ENCODE measurements at places on chromosomes 13 and 19.
A peak's percentile ranks its signal among the peaks of the same experiment; 100 is the strongest.

DNA sequence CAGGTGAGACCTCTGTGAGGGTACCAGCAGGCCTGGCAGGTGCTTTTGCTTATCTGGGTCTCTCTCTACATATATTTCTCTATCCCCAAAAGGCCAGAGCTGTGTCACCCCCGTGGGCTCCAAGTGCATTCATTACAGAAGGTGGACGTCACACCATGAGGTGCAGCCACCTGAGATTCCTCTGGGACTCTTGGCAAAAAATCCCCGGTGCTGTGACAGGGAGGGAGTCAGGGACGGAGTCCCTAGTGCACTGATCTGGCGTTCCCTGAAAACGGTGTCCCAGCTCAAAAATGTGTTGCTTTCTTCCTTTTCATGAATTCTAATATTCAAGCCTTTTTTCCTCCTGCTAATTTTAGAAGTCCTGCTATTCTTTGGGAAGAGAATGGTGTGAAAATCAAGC, 13.5 kb downstream of the TSHZ3 start:
- DNase-seq, result no peak

GRCh38 chr19:40279120-40279551, 6.0 kb downstream of the AKT2 start:
- DNase-seq, result no peak

DNA sequence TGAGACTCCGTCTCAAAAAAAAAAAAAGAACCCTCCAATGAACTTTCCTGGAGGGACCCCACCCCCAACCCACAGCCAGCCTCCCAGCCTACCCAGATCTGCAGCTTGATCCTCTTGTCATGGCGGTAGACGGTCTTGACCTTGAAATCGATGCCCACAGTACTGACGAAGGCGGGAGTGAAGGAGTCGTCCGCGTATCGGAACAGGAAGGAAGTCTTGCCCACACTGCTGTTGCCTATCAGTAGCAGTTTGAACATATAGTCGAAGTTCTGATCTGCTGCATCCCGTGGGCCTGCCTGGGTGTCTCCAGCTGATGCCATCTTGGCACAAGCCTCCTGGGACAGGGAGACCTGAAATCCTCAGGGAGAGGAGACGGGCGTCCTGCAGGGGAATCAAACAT, 2.4 kb downstream of the RAB3D start:
- no peak for DNase-seq

- no peak for DNase-seq
These were observed 33.1 kb upstream of the CYP2S1 start for GRCh38 chr19:41159881-41160280.

DNA sequence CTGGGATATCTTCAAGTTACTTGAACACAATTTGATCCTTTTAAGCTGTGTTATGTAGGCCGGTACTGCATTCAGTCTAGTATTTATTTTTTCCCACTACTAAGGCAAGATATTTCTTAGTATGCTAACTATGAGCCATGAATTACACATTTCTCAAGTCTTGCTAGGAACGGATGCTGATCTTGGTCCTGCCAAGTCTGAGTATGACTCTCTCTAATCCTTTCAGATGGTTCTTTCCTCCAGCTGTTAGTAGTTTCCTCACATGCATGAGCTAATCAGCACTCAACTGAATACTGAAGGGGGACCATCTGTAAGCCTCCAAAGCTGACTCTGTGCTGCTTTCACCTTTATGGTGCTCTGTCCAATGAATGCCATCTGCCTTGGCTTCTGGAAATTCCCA, 460.3 kb downstream of the KCTD12 start:
- DNase-seq, result peak; percentile 65

GRCh38 chr13:50587115-50587514, 256.4 kb downstream of the DLEU7 start:
- DNase-seq, result no peak

GRCh38 chr19:4081441-4082129, 14.9 kb upstream of the ZBTB7A start:
- no peak for DNase-seq

DNA sequence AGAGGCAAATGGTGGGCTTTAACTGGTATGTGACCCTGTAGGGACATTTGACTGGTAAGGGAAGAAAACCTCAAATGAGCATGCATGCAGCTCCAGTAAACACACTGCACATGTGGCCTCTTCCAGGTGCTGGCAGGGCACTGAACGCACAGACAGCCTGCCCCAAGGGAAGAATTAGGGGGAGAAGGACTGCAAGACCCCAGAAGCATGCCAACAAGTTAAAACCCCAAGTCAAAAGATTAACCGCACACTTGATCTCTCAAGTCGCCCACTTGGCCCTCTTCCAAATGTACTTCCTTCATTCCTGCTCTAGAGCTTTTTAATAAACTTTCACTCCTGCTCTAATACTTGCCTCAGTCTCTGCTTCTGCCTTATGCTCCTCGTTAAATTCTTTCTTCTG, 46.9 kb upstream of the SLITRK1 start:
- DNase-seq, result no peak

DNA sequence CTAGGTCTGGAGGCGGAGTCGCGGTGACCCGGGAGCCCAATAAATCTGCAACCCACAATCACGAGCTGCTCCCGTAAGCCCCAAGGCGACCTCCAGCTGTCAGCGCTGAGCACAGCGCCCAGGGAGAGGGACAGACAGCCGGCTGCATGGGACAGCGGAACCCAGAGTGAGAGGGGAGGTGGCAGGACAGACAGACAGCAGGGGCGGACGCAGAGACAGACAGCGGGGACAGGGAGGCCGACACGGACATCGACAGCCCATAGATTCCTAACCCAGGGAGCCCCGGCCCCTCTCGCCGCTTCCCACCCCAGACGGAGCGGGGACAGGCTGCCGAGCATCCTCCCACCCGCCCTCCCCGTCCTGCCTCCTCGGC, at the start of gene SLC5A5:
TSS of gene SLC5A5 (plus strand) at position 68 of the 373 bp plus-strand sequence. CDS start 375 bp downstream, outside the sequence.
- DNase-seq, result no peak

GRCh38 chr13:41199526-41199925, 5.2 kb upstream of the KBTBD7 start:
- no peak for DNase-seq

DNA sequence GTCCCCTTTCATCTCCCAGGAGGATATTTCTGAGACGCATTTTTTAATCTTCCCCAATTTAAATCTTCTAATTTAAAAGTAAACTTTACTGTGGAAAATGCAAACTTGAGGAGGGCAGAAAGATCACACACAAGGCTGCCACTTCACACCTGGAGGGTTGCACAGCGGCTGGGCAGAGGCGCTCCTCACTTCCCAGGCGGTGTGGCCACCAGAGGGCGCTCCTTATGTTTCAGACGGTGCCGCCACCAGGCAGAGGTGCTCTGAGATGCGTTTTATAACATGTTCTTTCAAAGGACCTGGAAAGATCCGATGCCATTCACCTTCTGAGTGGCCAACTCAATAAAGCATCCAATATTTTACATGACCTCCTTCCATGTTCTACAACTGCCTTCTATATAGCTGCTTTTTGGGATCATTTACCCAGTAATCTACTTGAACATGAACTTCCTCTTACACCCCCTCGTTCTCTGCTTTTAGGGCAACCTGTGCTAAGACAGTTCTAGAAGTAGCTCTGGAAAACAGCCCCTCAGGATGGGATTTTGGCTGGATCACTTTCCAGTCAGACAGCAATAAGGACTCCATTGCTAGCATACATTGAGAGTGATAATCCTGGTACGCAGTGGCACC, 14.8 kb upstream of the MTUS2 start:
- DNase-seq, result no peak

DNA sequence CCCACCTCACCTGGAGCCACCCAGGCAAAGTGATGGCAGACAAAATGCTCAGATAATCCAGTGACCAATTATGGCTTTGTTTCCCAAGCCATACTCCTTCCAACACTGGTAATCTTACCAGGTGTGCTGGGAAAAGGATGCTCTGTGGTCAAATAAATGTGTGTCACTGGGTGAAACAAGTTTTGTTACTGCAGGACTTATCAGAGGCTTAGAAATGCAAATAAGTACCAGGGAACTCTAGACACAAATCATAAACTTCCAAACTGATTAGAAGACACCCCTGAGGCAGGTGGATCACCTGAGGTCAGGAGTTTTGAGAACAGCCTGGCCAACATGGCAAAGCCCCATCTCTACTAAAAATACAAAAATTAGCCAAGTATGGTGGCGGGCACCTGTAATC, 26.4 kb downstream of the PIN1 start:
- DNase-seq, result no peak

DNA sequence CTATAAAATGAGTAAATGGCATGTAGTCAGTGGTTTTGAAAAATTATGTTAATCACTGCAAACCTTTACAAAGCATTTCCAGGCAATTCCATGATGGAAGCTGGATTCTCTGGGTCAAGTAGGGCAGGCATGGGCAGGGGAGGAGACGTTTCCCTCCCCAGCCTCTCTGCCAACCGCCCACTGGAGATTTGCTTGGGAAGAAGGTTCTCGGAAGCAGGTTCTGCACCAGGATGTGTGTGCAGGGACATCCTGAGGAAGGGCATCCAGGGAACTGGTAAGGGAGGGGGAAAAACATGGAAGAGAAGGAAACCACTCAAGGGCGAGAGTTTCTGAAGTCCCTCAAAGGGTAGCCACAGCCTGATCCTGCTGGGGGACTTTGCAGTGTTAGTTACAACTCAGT, 469.1 kb downstream of the TSHZ3 start:
- no peak for DNase-seq

- no peak for DNase-seq
These were observed 15.8 kb downstream of the DGKH start for GRCh38 chr13:42064259-42064658.

DNA sequence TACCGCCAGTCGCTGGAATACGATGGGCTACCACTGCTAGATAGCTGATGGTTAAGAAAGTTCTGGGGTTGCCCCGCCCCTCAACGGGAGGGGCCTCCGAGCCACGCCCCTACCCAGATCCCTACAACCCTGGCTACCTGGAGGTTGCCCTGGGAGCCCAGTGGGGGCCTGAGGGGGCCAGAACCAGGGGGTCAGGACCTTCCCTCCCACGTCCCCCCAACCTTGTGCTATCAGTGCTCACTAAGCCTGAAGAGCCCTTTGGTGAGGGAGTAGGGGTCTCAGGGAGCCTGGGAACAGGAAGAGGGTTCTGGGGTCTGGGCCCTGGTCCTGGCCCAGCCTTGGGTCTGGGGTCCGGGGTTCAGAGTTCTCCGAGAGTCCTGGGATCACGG, 8.9 kb downstream of the OCEL1 start:
- DNase-seq, result no peak

- no peak for DNase-seq
These were observed 251.3 kb downstream of the SHISA2 start for GRCh38 chr13:25800523-25800922.

DNA sequence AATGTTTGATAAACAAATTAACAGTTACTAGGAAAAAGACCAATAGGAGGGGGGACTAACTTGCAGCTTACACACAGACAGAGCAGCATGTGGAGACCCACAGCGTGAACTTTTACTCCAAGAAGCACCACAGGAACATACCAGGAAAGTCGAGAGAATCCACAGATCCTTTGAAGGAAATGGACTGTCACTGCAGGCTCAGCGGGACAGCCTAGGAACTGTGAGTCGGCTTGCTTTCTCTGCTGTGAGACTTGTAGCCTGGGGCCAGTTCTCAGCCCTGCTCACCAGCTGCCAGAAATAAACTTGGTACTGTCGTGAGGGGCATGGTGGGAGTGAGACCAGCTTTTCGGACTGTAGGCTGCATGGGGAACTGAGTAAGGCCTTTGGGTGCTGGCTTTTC, 1211.5 kb downstream of the PCDH17 start:
- DNase-seq, result no peak

DNA sequence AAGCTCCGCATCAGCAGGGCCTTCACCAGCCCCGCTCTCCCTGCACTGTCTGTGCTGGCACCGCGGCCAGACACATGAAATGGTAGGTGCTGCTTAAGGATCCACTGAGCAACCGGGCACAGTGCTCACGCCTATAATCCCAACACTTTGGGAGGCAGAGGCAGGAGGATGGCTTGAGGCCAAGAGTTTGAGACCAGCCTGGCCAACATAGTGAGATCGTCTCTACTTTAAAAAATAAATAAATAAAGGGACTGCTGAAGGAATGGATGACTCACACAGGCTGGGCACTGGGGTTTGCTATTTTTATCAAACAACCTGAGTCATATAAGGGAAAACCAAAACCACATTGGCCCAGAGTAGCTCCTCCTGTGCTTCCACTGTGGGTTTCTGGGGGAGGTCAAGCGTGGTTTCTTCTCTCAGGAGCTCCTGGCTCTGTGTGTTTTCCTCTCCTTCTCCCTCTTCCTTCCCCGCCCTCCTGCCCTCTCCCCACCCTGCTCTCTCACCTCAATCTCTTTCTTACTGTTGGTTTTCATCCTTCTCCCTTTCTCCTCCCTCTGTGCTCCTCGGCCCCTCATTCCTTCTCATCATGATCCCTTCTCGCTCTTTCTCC, 21.3 kb downstream of the VRK3 start:
- peak; percentile 88 for DNase-seq

GRCh38 chr13:100124265-100124664, 35.4 kb downstream of the PCCA start:
- no peak for DNase-seq

GRCh38 chr19:42872608-42873007, 6.9 kb downstream of the PSG1 start:
- DNase-seq, result no peak

DNA sequence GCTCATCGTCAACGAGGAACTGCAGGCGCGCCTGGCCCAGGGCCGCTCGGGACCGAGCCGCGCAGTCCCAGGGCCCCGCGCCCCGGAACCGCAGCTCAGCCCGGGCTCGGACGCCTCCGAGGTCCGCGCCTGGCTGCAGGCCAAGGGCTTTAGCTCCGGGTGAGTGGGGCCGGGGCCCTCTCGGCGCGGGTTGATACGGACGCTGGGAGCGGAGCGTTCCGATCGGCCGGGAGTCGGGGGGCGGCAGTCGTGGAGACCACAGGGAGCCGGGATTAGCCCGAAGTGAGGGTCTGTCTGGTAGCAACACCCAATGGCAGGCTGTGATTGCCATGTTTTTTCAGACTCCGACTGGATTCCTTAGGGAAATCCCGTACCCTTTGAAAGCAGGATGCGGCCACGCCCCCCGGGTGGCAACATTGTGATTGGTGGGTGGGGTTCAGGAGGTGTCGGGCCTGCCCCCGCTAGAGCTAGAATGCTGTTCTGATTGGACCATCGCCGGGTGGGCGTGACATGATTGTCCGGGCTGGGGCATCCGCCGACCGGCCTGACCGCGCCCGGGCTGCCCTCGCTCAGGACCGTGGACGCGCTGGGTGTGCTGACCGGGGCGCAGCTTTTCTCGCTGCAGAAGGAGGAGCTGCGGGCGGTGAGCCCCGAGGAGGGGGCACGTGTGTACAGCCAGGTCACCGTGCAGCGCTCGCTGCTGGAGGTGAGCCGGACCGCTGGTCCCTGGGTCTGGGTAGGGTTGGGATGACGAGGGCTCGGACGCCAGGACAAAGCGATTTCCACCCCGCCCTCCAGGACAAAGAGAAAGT, 11.3 kb downstream of the EPS8L1 start:
- DNase-seq, result peak; percentile 67

DNA sequence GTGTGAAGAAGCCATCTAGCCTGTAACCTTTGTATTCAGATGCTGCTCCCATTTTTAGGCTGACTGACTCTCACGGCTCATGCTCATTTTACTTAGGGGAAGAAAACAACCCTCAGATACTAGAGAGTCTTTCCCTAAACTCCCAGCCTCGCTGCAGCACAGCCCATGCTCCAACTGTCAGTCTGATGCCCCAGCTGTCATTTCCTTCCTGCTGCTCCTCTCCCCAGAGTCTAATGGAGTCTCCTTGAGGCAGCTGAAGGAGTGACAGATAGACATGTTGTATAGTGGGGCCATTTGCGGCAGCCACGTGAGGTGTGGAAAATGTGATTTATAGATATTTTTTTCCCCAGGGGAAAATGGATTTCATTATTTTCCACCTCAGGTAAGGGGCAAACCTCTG, 59.2 kb upstream of the OLFM4 start:
- no peak for DNase-seq

All from fibroblast of skin of left quadriceps (primary cell).